ENCODE measurements at places on chromosomes 16 and 17. TPM values are rescaled to one million over a fixed set of nuclear protein-coding genes. Genes with fewer than 3 reads are reported as not detected.

Gene IL17C
- not detected for total RNA-seq

Gene MT1F
- 1.2 TPM for total RNA-seq

Gene LIMD2
- total RNA-seq, result 19.2 TPM

Gene KRTAP2-1
- not detected for total RNA-seq

Gene KRT33B
- total RNA-seq, result not detected

Gene MYH13
- not detected for total RNA-seq

Measured in frontal cortex (tissue), 4 donors.